ENCODE measurements at places on chromosomes 7 and 10. TPM values are rescaled to one million over a fixed set of nuclear protein-coding genes. Genes with fewer than 3 reads are reported as not detected.

The ACBD7 gene
- 0.48 TPM for total RNA-seq

The DOCK1 gene
- total RNA-seq = 0.07 TPM

The HSPA14 gene
- 18.9 TPM for total RNA-seq

The PPP1R17 gene
- total RNA-seq = not detected

The PTN gene
- total RNA-seq = not detected

The CCL24 gene
- total RNA-seq = not detected

The ITGA8 gene
- not detected for total RNA-seq

The AEBP1 gene
- total RNA-seq = 6.4 TPM

The PON1 gene
- total RNA-seq = not detected

The ADRB1 gene
- total RNA-seq = 2.9 TPM

DNA sequence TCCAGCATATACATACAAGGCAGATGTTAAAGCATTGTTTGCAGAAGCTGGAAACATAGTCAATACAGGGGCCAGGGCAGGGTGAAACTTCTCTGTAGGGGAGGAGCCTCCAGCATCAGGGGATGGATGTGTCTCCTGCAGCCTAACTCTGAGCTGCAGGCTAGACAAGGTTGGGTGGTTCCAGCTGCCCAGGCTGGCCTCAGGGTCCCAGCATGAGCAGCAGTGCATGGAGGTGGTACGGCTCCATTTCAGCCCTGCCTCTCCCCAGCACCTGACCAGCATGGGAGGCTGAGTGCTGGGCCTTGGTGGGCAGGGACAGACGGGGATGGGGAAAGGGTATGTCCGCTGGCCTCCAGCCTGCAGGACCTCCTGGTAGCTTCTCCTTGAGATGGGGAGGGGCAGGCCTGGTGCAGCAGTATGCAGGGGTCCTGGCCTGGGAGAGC, 7.4 kb upstream of the TBRG4 start:
- DNase-seq = no peak

GRCh38 chr10:87935290-87936141, 72.1 kb downstream of the PTEN start:
- no peak for DNase-seq

GRCh38 chr10:128125944-128126764, at the start of gene MKI67:
MKI67 (minus strand) TSS chr10:128126423; CDS start chr10:128125667, 756 bp downstream.
- DNase-seq = peak; percentile 95

GRCh38 chr10:16586358-16587138, 64.9 kb upstream of the C1QL3 start:
- no peak for DNase-seq

GRCh38 chr10:133453516-133454203, at the start of gene SCART1:
SCART1 (plus strand) TSS chr10:133453945; CDS start chr10:133453998, 53 bp downstream.
- peak; percentile 31 for DNase-seq

GRCh38 chr10:6141296-6142151, 52.7 kb downstream of the RBM17 start:
- DNase-seq = peak; percentile 59

DNA sequence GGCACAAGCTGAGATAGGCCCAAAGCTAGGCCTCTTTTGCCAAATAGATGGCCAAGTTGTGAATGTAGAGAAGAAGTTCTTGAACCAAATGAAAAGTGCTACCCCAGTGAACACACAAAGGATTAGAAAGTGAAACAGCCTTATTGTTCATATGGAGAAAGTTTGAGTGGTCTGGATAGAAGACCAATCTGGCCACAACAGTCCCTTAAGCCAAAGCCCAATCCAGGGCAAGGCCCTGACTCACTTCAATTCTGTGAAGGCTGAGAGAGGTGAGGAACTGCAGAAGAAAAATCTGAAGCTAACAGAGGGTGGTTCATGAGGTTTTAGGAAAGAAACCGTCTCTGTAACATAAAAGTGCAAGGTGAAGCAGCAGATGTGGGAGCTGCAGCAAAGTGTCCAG, 18.7 kb upstream of the ATP6V0A4 start:
- DNase-seq = no peak

- DNase-seq = no peak
Measured at GRCh38 chr7:46292741-46293140, 371.7 kb upstream of the IGFBP3 start.

GRCh38 chr10:126902157-126902556, 3.1 kb upstream of the DOCK1 start:
- no peak for DNase-seq

- DNase-seq = peak; percentile 43
Measured at GRCh38 chr7:44460325-44460724, 30.1 kb downstream of the NUDCD3 start.

GRCh38 chr7:34457329-34457728, 200.7 kb upstream of the NPSR1 start:
- DNase-seq = no peak

- no peak for DNase-seq
Measured at GRCh38 chr7:155665957-155666287, 21.5 kb downstream of the RBM33 start.

GRCh38 chr10:93390306-93391090, 91.6 kb downstream of the MYOF start:
- DNase-seq = no peak

DNA sequence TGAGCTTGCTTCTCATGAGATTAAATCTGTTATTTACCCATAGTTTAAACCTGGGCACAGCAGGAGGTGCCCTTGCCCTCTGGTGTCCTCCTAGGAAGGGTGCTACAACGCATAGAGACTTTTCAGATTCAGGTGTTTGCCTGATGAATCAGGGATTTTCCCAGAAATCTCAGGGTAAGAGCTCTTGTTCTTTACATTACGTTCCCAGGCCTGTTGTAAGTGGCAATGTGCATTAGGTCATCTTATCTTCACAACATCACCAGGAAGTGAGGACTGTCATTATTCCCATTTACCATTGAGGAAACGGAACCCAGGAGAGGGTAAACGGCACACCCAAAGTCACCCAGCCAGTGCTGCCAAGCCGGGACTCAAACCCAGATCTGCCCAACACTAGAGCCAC, 73.0 kb downstream of the NHLRC2 start:
- DNase-seq = no peak

- DNase-seq = no peak
Measured at GRCh38 chr10:95941115-95941514, 33.3 kb downstream of the CC2D2B start.

DNA sequence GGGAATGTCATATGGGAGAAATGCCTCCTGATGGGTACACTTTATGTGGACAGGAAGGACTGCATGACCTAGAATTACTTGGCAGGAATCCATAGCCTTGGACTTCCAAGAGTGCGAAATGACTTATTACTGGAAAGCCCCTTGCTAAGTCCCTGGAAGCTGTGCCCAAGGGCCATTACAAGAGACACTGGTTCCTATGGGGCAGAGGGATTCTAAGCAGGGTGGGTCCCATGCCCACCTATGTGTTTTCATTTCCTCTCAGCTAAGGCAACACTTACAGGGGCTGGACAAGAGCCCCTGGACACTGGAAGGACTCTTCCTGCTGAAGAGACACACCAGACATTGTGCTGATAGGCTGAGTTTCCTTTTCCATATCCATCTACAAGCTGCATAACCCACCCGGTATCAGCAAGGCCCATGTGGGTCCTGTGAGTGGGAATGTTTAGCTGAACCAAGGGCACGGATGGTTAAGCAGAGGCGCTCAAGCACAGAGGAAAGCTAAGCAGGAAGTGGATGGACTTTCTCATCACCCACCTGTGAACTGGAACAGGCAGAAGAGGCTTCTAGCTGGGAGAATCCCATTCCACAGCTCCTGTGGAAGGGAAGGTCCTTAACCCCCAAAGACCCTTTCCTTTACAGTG, 56.2 kb downstream of the XPNPEP1 start:
- DNase-seq = no peak

GRCh38 chr10:117543225-117544003, 868 bp downstream of the EMX2 start:
- DNase-seq = no peak

DNA sequence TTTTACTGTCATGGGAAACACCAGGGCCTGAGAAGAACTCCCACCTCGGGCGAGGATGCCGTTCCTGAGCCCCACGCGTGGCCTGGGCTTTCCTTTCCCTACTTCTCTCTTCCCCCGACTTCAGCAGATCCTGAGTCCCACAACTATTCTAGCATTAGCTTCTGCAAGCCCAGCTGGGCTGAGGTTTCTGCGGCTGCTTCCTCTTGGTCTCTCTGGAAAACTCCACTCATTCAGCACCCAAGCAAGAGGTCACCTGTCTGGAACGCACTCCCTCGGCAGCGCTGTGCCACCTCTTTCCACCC, 761 bp upstream of the DOCK1 start:
- DNase-seq = no peak

DNA sequence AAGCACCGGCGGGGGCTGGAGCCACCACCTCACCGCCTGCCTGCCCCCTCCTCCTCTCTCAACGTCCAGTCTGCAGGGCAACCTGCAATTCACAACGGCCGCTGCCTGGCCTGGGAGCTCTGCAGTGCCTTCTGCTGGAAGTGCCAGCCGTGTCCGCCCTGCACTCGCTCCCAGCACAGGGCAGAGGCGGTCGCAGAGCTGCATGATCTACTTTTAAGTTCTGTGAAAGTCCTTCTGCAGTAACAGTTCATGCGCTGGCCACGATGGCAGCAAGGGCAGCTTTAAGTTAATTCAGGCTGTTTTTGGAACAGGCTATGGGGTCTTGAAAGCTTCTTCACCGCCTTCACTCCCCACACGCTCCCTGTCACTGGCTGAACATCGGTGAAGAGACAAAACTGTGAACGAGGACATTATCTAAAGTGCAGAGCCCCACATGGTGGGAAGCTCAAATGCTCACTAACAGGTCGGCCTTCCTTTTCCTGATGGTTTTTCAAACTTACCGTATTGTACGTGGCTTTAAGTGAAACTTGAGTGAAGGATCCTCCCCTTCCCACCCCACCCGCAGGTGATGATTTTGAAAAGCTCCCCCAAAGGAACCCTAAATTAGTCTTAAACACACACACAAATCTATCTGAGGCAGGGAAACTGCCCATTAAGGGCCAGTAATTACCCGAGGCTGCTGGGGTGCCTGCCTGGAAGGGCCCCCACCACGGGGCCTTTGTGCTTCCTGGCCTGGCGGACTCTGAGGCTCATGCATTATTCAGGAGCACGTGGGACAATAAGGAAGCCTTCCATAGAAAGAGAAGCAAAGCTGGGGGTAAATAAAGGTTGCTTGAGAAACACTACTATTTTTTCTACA, 504.3 kb downstream of the DNAJB6 start:
- no peak for DNase-seq

DNA sequence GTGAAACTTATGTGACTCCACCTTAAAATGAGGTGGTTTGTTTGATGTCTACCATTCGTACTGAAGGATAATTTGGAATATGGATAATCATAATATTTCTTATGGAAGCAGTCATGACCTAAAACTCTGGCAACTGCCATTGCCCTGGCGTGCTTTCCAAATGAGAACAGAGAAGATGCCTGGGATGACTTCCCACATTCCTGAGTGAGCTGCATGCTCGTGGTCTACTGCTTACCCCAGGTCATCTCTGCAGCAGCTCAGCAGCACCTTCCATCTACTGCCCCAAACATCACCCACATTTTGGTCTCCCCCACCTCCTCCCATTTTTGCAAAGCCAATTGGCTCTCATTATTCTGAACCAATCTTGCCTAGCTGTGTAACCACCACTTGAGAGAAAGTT, 40.1 kb downstream of the LYZL1 start:
- no peak for DNase-seq

- no peak for DNase-seq
Measured at GRCh38 chr7:91634485-91635177, 245.9 kb downstream of the MTERF1 start.

DNA sequence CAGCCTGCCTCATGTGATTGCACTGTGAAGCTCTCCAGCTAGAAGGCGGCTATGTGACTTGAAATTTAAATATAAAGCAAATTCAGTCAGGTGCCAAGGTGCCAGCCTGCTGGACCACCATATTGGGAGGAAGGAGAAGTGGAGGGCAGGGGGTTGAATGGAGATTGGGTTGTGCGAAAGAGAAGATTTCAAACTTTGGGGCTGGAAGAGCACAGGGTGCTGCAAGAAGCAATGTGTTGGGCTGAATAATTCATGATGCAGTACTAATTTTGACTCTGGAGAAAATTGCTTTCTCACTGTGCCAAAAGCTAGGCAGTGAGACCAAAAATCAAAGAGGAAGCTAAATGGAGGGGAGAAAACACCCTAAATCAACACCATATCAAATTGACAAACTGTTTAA, 335.3 kb downstream of the NRG3 start:
- no peak for DNase-seq

GRCh38 chr7:125773113-125773785, 843.6 kb upstream of the POT1 start:
- no peak for DNase-seq

DNA sequence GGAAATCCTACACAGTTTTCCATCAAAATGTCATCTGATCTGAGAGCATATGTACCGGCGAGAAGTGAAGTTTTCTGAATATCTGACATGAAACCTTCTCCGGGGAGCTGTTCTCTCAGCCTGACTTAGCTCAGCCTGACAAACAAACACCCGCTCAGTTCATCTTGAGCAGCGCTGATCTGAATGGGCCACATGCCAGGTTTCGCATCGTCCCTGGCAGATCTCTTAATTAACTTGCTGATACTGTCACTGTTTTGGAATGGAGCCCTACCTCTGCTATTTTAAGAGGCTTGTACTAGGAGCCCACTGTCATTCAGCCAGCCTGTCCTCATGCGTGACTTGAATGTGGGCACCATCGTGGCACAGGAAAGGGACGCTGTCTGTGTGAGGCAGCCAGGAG, 109.2 kb downstream of the STRA8 start:
- no peak for DNase-seq

DNA sequence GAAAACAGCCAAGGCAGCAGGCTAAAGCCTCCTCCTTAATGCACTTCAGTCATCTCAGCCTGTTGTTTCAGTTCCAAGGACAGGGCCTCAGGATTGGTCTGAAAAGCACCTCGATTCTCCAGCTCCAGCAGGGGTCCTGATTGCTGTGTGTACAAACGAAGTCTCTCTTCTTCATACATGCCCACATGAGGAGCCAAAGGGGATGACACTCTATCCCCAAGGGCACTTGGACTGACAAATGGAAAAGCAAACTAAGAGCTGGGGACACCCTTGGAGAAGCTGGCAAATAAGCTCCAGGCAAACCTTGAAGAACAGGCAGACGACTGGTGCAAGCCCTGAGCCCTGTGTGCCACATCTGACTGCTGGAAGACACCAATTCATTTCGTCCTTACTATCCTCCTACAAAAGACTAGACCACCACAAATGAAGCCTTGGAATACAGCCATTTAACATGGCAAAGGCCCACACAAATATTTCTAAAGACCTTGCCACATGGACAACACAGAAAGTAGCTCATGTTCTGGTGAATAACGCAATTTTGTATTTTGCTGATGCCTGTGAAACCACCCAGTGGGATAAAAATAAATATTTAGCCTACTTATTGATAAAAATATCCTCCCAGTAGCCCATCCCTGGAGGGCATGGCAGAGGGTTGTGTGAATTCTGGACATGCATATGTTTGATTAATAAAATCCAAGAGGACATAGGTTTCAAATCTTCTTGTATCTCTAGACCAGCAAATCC, 61.9 kb downstream of the PARD3 start:
- DNase-seq = no peak

GRCh38 chr7:119900996-119901672, 371.8 kb upstream of the KCND2 start:
- no peak for DNase-seq
